T-helper 17 cell (primary cell): ENCODE measurements at places on chromosomes 7 and 10.

- DNase-seq, result no peak
Observed at GRCh38 chr10:61175316-61175715, 231.3 kb upstream of the RHOBTB1 start.

DNA sequence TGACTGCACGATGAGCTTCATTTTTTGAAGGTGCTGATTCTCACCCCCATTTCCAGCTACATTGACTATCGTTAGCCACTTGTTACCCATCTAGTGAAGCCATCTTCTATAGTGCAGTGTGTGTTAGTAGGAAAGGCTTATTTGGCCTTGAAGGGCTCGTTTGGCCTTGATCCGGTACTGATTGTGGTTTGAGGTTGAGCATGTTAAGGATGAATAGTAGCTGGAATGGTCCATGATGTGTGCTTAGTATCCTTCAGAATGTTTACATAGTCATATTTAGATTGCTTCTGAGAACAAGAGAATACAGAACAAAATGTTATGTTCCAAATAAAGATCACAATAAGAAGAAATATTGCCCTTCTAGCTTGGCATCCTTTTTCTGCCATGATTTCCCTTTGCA lies 591.5 kb downstream of the AUTS2 start:
- no peak for DNase-seq

DNA sequence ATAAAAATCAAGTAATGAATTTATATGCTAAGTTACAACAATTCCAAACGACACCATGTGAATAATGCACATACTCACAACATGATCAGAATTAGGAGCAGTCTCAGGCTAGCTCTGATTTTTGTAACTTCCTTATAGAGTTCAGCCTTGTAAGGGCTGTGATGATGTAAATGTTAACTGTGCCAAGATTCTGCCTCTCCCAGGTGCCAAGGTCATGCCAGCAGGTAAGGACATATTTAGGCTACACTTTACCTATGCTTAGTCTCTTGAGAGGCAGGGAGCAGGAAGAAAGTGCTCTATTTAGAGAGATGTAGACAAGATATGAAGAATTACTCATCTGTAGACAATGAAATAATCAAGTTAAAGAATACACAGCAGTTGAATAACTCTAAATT lies 53.6 kb upstream of the AGR3 start:
- DNase-seq, result no peak

- DNase-seq, result no peak
Observed at GRCh38 chr10:123552760-123553554, 113.2 kb upstream of the GPR26 start.

DNA sequence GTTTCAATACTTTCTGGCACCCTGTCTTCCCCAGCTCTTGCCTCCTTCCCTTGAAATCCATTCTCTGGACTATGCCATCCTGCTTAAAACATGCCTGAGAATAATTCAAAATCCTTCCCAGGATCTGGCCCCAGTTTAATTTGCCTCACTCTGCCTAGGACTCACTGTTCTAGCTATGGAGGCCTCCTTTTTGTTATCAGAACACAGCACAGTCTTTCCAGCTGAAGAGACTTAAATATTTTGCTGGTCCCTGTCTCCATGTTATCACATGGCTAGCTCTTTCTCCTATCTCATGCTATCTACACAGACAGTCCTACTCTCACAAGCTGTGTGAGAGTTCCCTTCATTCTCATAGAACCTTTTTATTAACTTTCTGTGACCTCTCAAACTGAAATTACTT lies 194.8 kb downstream of the RNLS start:
- no peak for DNase-seq

- DNase-seq, result no peak
Observed at GRCh38 chr7:69060516-69060915, 537.8 kb upstream of the AUTS2 start.

DNA sequence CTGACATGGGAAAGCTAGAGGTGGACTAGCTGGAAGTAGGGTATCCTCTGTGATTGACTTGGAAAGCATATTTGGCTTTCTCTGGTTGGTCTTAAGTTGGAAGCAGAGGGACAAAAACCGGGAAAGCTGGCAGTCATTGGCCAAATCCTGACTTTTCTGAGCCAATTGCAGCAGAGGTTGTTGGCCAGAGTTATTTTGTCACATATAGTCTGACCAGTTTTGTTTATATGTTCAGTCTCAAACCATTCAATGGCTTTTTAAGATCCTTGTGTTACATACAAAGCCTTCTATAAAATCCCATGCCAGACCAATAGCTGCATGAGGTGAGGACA lies 6.3 kb downstream of the CFAP69 start:
- no peak for DNase-seq

- DNase-seq, result no peak
Observed at GRCh38 chr7:158735935-158736334, 31.3 kb upstream of the NCAPG2 start.

- no peak for DNase-seq
Observed at GRCh38 chr7:15463801-15464666, 97.8 kb downstream of the AGMO start.

- DNase-seq, result no peak
Observed at GRCh38 chr7:38942431-38943051, 33.5 kb upstream of the VPS41 start.

GRCh38 chr10:22308390-22308789 lies 7.8 kb upstream of the COMMD3 start:
- DNase-seq, result no peak

DNA sequence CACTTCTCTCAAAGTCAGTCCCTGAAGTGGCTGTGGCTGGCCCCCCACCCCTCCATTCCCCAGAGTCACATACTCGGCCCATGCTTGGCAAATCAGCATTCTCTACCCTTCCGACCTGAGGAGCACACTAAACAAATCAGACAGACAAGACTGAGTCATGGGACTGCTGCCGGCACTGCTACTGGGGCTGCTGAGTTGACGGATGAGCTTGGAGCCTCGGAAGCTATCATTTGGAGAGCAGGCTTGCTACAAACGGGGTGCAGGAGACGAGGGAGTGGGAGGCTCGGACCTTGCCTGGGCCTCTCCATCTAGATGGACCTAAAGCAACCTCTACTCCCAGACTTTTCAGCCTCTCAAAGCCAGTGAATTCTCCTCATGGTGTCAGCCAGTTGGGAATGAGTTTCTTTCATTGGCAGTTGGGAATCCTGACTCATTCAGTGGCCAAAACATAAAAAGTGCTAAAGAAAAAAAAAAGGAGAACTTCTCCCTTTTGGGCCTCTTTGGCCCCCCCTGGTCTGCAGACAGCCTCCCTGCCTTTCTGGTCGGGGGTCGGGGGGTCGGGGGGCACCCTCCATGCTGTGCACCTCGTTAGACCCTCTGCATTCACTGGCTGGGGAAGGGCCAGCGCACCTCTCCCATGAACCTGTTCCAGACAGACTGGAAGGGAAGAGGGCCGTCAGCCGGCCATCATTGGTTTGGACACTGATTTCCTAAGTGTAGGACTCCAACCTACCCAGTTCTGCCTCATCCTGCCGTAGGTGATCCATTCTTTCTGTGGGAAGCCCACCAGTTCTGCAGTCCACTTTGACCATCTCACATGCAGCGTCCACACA lies 52.3 kb upstream of the COL13A1 start:
- DNase-seq, result no peak

DNA sequence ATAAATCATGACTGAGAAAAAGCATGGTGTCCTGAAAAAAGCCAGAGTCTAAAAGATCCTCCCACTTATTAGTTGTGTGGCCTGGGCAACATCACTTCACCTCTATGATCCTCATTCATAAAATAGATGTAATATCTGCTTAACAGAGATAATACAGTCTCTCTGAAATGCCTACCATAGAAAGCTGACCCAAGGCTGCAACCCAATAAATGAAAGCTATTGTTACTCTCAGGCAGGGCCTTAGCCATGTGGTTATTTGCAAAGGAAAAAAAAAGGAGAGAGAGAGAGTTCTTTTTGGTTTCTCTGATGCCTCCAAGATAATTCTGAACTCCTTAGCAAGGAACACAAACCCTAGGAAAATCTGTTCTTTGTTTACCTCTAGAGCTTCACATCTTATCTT lies 7.9 kb downstream of the FAM13C start:
- no peak for DNase-seq

DNA sequence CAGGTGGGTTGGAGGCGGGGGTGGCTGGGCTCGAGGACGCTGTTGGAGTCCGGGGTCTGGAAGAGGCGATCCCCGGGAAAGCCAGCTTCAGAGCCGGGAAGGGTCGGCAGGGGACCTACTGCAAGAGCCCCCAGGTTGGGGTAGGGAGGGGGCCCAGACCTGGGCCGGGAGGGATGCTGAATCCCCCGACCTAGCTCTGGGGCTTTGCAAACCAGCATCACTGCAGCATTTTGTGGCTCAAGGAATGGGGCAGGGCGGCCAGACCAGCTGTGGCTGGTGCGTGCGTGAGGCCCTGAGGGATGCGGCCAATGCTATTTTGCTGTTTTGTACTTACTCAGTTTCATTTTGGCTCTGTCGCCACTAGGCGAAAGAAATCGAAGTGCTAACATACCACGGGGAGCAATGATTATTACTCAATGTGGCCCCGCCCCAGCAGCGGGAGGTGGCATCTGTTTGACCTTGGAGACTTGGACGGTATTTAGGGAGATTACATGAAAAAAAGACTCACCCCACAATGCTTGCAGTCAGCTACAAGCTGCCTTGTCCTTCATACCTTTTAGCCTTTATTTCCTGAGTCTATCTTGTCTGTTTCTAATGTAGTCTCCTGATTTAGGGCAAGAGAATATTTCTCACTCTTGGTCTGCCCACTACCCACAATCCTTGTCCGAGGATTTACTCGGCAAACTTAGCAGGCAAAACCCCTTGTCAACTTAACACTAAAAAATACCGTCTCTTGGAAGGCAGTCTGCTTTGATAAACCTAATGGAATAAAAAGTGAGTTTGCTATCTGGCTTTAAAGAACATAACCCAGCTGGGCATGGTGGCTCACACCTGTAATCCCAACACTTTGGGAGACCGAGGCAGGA lies 16.2 kb downstream of the HSPB1 start:
- peak; percentile 34 for DNase-seq

GRCh38 chr7:5428478-5429252 lies 5.0 kb upstream of the TNRC18 start:
- no peak for DNase-seq

GRCh38 chr7:52838981-52839411 lies 196.4 kb upstream of the POM121L12 start:
- no peak for DNase-seq

GRCh38 chr10:84175436-84175835 lies 1.8 kb downstream of the GPR15LG start:
- DNase-seq, result no peak

DNA sequence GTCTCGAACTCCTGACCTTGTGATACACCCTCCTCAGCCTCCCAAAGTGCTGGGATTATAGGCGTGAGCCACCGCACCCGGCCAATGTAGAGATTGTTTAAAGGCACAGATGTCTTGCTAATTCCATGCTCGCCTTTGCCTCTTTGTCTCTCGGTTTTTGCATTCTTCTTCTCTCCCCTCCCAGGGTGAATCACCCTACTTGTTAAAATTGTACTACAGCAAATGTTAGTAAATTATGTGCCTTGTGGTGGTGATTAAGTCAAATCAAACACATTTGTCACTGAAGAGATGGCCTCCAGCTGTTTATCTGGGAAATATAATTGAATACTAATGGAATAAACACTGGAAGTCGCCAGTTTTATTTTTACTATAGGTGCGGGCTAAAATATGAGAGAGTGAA lies 384.4 kb upstream of the AUTS2 start:
- DNase-seq, result no peak

DNA sequence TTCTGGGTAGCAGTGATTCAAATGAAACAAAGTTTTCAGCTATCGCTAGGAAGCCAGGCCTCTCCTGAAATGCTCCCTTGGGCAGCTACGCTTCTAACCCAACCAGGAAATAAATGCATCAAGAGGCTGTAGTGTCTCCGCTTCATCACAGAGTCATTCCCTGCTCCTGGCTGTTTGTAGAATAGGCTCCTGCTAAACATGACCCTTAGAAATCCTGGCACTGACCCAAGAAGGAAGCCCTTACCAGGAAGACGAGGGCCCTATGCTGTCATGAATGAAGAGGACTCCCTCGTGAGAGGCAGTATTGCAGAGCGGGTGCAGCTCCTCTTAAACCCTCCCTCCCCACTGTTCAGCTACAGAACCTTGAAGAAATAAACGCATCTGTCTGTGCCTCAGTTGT lies 48.3 kb downstream of the NOD1 start:
- DNase-seq, result no peak

DNA sequence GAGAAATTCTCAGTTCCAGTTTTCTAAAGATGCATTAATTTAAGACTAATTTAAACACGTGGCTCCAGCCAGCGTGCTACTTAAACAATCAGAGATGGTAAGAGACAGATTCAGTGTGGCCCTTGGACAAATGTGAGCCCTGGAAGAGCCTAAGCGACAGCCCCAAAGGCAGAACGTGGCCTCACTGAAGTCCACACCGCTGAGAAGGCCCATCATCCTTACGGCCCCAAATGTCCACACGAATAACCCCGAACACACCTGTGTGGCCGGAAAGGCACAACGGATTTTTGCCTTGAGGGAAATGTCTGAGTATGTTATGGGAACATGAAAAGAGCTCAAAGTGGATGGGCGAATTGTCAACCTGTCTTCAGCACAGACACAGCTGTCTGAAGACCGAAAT lies 3.2 kb downstream of the COX19 start:
- no peak for DNase-seq

GRCh38 chr7:47942132-47942531 lies 6.1 kb downstream of the PKD1L1 start:
- DNase-seq, result no peak

DNA sequence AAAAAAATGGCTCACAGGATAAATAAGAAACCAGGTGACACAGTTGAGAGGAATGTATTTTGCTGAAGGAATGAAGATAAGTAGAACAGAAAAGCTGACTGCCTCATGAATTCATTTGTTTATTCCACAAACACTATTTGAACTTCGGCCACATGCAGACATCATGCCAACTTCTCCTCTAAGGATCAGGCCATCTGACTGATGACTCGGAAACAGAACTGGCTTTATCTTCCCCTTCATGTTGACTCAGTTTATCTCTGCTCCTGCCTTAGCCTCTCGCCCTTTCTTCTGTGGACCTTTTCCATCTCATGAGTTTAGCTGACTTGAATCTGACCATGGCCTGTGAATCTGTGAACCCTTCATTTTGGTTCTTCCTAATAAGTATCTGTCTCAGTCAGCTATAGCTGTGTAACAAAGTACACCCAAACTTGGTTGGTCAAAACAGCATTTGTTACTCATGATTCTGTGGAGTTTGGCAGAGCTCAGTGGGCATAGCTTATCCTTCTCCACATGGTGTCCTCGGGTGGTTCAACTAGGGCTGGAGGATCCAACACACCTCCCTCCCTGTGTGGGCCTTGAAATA lies 44.0 kb upstream of the GRID1 start:
- no peak for DNase-seq

GRCh38 chr10:95253007-95253406 lies 37.8 kb downstream of the PDLIM1 start:
- DNase-seq, result no peak

DNA sequence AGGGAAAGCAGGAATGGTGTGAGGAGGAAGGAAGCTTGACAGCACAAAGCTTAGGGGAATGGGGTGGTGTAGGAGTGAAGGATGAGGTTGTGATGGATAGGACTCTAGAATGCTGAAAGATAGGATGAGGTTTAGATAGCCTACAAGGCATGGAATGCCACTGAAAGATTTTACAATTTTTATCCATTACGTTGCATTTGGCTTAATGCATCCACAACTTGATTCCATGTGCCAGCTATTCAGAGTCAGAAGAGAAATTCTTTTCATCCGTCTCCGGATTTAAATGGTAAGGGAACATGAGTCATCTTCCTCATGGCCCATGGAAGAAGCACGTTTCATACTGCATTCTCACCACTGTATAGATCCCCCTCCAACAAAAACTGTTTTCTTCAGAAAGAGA lies 212.4 kb upstream of the BMPER start:
- DNase-seq, result no peak

GRCh38 chr7:4707980-4708411 lies 25.9 kb downstream of the FOXK1 start:
- DNase-seq, result no peak

- no peak for DNase-seq
Observed at GRCh38 chr10:96556003-96556402, 30.8 kb downstream of the TM9SF3 start.
